DMS79 treated with DMSO at 0.1 percent for 48 hours (cell line): ENCODE measurements at places on chromosomes 1 and 21.
A peak's percentile ranks its signal among the peaks of the same experiment; 100 is the strongest.

- DNase-seq = no peak
These were observed 46.2 kb upstream of the BCL10 start for GRCh38 chr1:85322655-85323054.

DNA sequence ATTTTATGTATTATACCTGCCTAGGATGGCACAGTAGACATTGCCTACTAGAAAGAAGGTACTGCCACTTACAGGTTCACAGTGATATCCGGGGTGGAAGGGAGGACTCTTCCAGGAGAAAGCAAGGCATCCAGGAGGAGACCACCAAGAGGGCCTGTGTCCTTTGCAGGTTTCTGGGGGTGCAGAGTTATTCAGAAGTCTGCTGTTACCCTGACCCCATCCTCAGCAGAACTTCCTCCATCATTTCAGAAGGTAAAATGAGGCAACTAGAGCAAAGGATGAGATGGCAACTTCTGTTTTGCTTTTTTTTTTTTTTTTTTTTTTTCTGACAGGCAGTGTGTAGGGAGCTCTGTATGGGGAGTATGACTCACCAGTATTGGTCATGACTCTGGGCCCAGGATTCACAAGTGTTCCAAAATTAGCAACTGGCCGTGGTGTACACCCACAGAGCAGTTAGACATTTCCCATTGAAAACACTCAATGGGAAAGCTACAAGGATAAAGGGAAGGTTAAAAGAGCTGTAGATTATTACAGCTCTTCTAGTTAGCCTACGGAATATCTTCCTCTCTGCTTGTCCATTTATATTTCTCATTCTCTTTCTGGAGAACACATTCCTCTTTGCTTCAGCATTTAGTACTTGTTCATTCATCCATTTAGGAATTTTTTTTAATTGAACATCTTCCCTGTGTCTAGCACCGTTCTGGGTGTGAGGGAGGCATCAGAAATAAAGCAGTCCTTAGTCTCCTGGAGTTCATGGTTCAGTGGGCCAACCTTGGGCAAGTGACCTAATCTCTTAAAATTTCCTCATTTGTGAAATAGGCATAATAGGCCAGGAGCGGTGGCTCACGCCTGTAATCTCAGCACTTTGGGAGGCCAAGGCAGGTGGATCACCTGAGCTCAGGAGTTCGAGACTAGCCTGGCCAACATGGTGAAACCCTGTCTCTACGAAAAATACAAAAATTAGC lies 50.5 kb upstream of the PPP2R5A start:
- no peak for DNase-seq

- DNase-seq = no peak
These were observed 5.6 kb downstream of the EEIG2 start for GRCh38 chr1:108565512-108565911.

DNA sequence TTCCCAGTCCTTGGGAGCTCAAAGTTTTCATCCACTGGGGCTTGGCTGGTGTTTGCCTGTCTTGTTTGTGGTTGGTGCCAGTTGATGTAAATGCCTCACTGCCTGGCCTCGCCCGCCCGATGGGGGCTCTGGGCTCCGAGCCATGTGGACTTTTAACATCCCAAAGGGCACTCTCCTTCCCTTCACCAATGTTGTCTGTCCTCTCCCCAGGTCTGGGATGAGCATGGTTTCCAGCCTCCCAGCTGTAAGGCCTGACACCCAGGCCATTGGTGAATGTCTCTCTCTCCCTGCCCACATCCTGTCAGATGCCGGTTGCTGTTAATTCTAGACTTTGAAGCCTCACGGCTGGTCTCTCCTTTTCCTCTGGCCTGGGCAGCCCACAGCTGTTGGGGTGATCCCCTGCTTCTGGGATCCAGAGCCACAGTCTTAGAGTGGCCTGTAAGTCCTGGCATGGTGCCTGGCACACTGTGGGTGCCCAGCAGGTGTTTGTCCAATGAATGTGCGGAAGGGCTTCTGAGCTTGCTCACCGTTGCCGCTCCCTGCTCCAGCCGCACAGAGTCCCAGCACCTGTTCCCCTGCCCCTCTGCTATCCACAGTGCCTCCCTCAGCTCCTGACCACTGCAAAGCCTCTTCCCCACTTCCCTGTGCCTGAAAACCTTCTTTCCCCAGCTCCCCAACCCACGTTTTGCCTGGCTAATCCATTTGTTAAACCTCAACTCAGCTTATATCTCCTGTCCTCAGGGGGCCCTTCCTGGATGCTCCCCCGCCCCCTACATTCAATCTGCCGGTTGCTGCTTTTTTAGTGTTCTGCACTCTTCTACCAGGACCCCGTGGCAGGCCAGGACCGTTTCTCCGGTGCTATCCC lies 3.3 kb upstream of the C1orf174 start:
- DNase-seq = peak; percentile 78

GRCh38 chr21:29506947-29507346 lies 208.2 kb downstream of the BACH1 start:
- no peak for DNase-seq

- DNase-seq = no peak
These were observed 23.6 kb upstream of the ATP5PO start for GRCh38 chr21:33939226-33939625.

DNA sequence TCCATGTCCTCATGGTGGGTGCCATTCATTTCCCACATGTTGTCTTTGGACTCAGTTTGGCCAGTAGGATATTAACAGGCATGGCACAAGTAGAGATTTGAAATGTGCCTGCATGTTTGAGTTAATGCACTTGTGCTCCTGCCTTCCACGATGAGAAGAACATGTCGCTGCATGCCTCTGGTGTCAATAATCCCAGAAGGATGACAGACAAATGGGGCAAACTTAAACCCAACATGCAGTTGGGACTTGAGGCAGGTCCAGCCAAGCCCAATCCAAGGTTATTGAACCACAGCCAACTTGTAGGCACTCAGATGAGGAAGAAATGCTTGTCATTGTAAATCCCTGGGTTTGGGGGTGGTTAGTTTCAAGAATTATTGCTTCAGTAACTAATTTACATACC lies 174.6 kb downstream of the TRIM33 start:
- DNase-seq = no peak

GRCh38 chr1:162329826-162330225 lies 46.8 kb downstream of the SPATA46 start:
- no peak for DNase-seq

DNA sequence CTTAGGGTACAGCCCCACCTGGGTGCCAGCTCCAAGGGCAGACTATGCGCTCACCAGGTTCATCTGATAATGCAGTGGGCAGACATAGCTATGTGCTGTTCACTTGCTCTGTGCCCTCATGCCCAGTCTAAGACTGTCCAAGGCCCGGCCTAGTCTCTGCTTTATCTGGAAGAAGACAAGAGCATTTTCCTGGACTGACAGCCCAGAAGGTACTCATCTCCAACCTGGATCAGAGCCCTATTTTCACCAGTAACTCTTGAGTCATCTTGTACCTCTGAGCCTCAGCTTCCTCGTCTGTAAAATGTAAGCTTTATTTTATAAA lies 28.5 kb upstream of the LRRC8C start:
- no peak for DNase-seq

DNA sequence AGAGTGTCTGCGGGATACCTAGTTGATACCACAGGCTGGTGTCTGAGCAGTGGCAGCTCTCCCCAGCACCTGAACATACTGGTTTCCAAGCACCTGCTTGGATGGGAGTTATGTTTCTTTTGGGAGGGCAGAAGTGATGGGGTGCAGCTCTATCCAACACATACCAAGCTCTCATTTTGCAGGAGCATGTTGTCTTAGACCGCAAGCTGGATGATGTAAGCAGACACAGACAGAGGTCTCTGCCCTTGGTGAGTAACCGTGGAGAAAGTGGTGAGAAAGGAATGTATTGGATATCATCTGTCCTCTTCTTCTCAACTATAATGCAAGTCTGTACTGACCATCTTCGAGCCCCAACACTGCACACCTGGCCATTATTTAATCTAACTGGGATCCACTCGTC lies 37.4 kb downstream of the ZNF496 start:
- no peak for DNase-seq

DNA sequence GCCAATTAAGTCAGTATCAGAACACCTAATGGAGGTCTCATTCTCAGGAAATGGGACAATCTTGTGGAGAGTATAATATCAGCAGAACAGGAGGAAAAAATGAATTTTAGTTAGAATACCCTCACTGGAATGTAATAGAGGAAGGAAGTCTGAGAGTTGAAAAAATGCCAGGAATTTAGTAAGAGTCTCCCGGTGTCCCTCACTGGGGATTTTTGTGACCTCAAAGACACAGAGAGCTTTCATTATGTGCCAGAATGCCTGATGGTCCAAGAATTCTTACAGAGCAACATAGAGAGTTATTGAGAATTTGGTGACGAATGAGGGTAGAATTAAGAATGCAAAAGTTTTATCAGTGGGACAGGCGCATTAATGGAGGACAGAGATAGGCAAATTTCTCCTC lies 443.5 kb upstream of the B3GALT2 start:
- no peak for DNase-seq

DNA sequence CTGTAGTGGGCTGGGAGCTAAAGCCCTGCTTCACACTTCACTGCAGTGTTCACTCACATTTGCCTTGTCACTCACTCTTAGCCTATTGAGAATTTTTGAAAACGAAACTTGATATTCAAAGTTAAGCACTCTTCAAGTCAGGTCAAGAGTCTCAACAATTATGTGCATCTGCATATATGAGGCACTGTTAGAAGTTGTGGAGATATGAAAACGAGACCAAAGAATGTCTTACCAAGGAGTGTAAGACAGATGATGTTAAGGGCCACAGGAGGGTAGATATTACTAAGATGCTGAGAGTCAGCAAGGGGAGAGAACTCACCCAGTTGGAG lies 64.7 kb upstream of the GJA8 start:
- peak; percentile 18 for DNase-seq

GRCh38 chr1:84585803-84586202 lies 11.6 kb upstream of the CTBS start:
- no peak for DNase-seq

DNA sequence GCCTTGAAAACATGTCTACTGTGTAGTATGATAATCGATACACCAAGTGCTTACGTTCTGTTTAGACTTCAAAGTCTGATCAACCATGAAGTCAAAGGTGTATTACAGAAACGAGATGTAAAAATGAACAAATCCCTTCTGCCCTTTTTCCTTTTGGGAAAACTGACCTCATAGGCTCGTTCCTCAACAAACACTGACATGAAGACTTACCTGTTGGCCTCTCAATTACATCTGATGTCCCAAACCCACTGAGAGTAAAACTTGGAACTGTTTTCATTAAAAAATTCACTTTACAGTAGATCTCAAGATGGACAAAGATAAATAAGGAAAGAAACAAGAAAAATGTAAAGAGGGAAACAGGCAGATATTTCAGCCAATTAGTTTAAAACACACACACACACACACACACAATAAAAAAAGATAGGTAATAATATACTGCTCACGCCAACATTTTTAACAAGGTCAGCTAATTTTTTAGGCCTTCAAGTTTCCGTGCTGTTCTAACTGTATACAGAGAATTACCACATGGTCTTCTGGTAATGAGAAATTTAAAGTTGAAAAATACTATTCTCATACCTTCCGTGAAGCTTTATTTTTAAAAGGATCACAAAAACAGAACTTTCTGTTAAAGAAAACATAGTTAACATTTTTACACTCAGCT lies 2.1 kb downstream of the HMGN1 start:
- no peak for DNase-seq

DNA sequence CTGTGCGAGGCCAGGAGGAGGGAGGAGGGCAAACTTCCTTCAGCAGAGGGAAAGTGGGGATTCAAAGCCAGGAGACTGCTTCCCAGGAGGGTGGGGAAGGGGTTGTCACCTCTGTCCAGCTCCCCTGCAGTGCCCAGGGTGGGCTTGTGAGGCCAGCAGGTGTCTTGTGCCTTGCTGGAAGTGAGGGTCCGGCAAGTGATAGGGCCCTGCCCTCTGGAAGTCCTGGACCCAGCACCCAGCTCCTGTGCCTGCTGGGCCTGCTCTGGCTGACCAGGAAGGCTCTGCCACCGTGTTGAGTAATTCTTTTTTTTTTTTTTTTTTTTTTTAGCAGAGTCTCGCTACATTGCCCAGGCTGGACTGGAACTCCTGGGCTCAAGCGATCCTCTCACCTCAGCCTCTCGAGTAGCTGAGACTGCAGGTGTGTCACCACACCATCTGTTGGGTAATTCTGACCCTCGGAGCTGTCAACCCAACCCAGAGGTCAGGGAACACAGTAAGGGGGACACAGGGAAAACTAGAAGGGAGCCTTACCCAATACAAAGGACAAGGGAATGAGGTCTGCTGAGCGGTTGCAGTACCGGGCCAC lies 1.0 kb downstream of the BEST4 start:
- DNase-seq = no peak

- no peak for DNase-seq
These were observed 276.1 kb downstream of the PTBP2 start for GRCh38 chr1:96997717-96998116.

DNA sequence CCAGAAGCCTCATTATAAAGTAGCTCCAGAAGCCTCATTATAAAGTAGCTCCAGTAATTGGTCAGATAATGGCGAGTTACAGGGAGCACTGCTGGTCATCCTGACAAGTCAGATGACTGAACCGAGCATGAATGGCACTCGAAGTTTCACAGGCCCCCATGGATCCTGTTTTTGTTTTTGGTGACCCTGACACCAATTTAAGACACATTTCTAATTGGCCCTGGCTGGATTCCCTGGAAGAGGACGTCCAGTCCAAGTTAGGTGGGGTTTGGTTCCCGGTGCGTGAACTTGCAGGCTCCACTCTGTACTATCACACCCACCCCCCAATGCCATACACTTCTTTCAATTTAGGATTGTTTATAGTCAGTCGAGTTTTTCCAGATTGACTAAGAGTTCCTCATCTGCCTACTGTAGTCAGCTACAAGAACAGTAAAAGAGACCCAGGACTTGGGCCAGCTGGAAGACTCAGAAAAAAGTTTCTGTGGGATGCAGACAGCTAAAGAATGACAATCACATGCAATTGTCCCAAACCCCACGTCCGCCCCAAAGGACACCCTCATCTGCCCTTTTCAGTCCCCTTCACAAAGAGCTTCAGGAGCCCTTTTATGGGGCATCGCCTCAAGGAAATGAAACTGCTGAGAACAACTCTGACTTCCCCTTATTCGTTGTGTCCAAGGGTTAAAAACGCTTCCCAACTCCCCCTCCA lies 2.7 kb downstream of the DHRS3 start:
- no peak for DNase-seq

- DNase-seq = no peak
These were observed 77.8 kb downstream of the ADGRL2 start for GRCh38 chr1:81878538-81878937.

DNA sequence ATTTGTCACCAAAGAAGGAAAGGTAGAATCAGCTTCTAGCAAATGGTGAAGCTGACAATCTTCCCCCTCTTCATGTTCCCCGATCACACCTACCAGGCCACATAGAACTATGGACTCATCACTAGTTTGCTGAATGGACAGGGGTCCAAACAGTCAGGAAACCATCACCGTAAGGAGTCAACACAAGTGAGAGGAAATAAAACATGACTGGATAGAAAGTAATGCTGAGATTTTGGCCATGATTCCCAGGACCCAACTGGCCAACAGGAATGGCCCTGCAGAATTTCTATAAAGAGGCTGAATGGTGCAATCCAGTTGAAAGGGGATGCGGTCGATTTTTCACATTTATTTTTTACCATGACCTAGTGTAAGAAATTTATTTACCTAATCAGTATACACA lies 10.7 kb downstream of the DDAH1 start:
- DNase-seq = no peak
